ENCODE measurements at places on chromosomes 16 and 17. TPM values are rescaled to one million over a fixed set of nuclear protein-coding genes. Genes with fewer than 3 reads are reported as not detected.
A peak's percentile ranks its signal among the peaks of the same experiment; 100 is the strongest.

- no peak for DNase-seq
These were observed 827 bp upstream of the UBALD1 start for GRCh38 chr16:4615384-4616046.

DHRS13 gene
- 18.0 TPM for total RNA-seq

DNA sequence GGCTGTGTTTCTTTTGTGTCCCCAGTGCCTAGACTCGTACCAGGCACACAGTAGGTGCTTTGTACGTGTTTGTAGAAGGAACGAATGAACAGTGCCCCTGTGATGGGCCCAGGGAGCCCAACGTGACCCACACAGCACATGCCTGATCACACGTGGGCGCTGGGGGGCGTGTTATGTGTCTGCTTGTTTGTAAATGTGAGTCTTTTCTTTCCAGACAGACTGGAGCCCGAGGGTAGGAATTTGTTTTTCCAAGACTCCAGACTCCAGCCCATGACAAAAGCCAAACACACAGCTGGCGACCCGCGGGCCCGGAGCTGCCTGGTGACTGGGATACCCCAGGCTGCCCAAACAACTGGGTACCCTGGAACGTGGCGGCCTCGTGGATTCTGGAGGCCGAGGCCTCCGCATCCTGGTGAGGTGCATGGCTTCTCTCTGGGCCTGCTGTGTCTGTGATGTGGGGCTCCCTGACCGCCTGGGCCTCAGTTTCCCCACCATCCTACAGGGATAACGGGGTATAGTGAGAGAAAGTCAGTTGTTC is 14.9 kb upstream of the CBFA2T3 start:
- DNase-seq, result no peak

GRCh38 chr16:83013071-83013470 is 386.3 kb downstream of the CDH13 start:
- DNase-seq, result no peak

TBC1D3K gene
- total RNA-seq, result not detected

DNA sequence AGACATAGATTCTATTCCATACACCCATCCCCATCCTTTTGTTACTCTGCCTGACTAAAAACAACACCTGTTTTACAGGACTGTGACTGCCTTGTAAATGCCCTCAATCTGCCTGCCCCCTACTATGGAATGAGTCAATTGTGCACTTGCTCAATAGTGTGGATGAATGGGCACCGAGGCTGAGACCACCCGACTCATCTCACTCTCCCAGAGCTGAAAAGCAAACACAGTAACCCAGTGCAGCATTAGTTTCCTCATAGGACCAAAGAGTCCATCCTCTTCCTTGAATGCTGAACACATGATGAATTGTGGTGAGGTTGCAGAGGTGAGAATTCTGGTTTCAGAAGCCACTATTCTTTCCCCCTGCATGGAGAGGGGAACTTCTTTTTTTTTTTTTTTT is 233.7 kb downstream of the ZFHX3 start:
- no peak for DNase-seq

GRCh38 chr17:76054112-76054476 is 18.2 kb downstream of the SRP68 start:
- peak; percentile 15 for DNase-seq

- no peak for DNase-seq
These were observed 901 bp upstream of the HEATR6 start for GRCh38 chr17:60079401-60080243.

MEFV gene
- not detected for total RNA-seq

GRCh38 chr17:40326014-40326831 is 17.2 kb downstream of the RARA start:
- DNase-seq, result no peak

- no peak for DNase-seq
These were observed 17.5 kb upstream of the SCNN1B start for GRCh38 chr16:23284584-23284983.

IRF8 gene
- 0.17 TPM for total RNA-seq

PMP22 gene
- total RNA-seq, result 8.6 TPM

DNA sequence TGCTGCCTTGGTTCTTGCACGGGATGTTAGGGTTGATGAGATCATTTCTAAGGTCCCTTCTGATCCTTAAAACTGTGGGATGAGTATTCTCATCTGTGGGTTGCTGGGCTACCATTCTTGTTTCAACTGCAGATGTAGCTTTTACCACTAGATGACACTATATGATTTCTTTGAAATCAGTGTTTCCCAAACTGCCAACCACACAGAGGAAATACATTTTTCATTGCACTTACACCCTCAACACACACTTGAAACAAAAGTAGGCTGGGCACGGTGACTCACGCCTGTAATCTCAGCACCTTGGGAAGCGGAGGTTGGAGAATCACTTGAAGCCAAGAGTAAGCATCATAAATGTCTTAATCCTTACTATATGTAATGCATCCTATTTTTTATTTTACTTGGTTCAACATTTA is 15.3 kb downstream of the LCMT1 start:
- DNase-seq, result no peak

GRCh38 chr17:6064868-6065267 is 5.3 kb upstream of the WSCD1 start:
- no peak for DNase-seq

- no peak for DNase-seq
These were observed 126.9 kb downstream of the MRM1 start for GRCh38 chr17:36728030-36728991.

HBA2 gene
- total RNA-seq, result not detected

DNA sequence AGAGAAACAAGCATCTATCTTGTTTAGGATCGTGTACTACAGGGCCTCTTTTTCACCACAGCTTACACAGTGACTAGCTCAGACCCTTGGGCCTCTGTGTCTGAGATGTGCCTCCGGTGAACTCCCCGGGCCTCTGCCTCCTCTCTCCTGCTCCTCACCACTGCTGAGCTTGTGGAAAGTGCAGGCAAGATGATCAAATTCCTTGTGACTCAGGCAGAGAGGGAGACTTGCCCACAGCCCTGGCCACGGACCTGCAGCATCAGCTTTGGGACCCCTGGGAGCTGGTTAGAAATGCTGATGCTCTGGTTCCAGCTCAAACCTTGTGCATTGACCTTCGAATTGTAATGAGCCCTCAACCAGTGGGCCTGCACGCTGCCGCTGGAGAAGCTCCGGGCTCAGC is 79.8 kb downstream of the ZDHHC7 start:
- DNase-seq, result no peak

KLHL10 gene
- total RNA-seq, result not detected

GRCh38 chr17:6381526-6382465 is 53.1 kb downstream of the AIPL1 start:
- no peak for DNase-seq

- no peak for DNase-seq
These were observed 35.8 kb downstream of the AKAP1 start for GRCh38 chr17:57120814-57121213.

DNA sequence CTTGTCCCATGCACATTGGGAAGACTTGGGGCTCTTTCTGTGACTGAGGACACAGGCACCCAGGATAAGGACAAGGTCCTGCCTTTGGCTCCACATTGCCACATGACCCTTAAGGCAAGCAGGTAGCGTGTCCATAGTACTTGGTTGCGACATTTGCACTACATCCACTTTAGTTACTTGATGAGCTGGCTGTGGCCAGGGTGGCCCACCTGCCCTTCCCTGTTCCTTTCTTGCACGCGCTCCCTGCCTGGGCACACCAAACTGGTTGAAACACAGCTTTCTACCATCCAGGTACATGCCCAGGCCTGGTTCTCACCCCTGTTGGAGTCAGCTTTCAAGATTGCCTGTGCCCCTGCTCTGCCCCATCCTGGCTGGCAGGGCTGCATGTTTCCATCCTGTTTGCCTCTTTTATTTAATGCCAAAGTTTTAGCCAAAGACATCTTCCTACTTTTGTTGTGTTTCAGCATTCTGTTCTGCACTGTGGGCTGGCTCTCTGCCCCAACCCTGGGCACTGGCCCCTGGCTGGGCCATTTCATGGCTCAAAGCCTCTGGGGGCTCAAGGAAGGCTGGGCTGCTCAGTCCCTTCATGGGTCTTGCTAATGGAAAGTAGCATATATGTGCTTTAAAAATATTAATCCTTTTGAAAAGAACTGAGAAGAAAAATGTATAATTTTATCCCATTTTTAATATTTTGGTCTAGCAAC is 3.2 kb downstream of the B3GNT9 start:
- no peak for DNase-seq

- no peak for DNase-seq
These were observed 101.1 kb downstream of the SMG6 start for GRCh38 chr17:2202302-2202995.

DNA sequence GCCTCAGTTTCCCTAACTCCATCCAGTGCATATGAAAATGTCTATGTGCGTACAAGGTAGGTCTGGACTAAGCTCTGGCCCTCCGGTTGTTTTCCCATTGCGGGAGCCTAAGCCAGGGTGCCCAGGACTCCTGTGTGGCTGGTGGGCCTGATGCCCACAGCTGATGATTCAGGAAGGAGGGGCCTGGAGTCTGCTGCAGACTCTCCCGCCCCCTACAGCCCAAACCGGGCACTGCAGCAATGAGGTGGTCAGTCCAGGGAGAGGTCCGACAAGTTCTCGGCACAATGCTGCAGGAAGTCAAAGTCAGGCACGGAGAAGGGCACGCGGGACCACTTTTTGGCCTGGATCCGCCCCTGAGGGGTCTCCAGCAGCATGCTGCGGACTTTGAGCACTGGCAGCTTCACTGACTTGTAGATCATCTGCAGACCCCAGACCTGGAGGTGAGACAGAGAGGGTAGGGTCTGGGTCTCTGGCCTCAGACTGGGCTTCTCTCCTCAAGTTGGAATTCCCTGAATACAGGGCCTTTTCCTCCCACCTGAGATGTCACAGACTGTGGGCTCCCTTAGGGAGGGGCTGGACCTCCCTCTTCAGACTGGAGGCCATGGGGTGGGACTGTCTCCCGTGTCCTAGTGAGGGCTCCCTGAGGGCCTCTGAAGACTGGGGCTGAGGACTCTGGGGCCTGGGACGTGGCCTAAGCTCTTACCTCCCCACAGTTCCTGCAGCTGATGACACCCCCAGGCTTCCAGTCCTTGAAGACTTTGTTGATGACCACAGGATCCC is 3.4 kb upstream of the ZNF385C start:
- DNase-seq, result no peak

GRCh38 chr17:12605222-12605621 is 60.5 kb upstream of the MYOCD start:
- DNase-seq, result no peak

- no peak for DNase-seq
These were observed 6.8 kb downstream of the ZG16B start for GRCh38 chr16:2836646-2837508.

DNA sequence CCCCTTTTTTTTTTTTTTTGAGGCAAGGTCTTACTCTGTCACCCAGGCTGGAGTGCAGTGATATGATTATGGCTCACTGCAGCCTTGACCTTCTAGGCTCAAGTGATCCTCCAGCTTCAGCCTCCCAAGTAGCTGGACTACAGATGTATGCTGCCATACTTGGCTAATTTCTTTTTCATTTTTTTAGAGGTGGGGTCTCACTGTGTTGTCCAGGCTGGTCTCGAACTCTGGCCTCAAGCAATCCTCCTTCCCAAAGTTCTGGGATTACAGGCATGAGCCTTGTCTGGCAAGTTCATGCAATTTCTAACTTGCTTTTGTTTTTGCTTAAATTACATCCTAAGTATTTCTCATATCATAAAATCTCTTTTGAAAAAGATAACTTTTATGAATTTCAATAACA is 33.8 kb upstream of the NFAT5 start:
- DNase-seq, result no peak

DNA sequence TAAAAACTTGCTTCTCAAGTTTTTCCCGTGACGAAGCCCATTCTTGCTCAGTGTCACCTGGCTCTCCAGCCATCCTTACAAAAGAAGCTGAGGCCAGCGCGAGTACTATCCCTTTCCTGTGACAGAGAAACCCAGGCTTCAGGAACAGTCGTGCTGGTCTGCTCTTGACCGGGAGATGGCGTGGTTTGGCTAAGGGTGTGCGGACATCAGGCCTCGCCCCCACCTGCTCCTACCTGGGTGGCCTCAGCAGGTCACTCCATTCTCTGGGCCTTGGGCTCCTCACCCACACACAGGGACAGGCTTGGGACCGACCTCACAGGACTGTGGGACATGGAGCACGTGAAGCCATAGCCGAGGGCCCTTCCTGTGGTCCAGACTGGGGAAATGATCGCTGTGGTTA is 75.2 kb upstream of the CIBAR2 start:
- no peak for DNase-seq

GRCh38 chr17:21212826-21213637 is 929 bp downstream of the TMEM11 start:
- DNase-seq, result no peak

CHMP6 gene
- 35.7 TPM for total RNA-seq

- no peak for DNase-seq
These were observed 30.5 kb downstream of the CDH1 start for GRCh38 chr16:68767581-68767980.

ZMYND15 gene
- 1.5 TPM for total RNA-seq

GRCh38 chr16:17657045-17657444 is 186.3 kb upstream of the XYLT1 start:
- no peak for DNase-seq

KRTAP4-5 gene
- not detected for total RNA-seq

DNA sequence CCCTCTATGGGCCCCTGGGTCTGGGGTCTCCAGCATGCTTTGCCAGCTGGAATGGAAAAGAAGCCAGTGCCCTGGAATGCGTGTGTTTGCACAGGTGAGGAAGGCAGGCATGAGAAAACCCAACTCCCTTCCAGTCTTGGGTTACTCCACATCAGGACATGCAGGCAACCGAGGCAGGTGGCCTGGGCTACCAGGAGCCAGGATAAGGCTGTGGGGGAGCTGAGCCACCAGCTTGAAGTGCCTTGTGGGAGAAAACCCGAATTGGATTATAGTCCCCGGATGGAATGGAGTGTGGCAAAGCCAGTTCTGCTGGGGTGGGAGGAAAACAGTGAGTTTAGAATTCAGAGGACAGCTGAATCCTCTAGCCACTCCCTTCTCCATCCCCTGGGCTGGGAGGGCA is 7.2 kb downstream of the SRCIN1 start:
- DNase-seq, result peak; percentile 39

GRCh38 chr16:85627526-85628264 is 14.6 kb downstream of the GSE1 start:
- DNase-seq, result no peak

DNA sequence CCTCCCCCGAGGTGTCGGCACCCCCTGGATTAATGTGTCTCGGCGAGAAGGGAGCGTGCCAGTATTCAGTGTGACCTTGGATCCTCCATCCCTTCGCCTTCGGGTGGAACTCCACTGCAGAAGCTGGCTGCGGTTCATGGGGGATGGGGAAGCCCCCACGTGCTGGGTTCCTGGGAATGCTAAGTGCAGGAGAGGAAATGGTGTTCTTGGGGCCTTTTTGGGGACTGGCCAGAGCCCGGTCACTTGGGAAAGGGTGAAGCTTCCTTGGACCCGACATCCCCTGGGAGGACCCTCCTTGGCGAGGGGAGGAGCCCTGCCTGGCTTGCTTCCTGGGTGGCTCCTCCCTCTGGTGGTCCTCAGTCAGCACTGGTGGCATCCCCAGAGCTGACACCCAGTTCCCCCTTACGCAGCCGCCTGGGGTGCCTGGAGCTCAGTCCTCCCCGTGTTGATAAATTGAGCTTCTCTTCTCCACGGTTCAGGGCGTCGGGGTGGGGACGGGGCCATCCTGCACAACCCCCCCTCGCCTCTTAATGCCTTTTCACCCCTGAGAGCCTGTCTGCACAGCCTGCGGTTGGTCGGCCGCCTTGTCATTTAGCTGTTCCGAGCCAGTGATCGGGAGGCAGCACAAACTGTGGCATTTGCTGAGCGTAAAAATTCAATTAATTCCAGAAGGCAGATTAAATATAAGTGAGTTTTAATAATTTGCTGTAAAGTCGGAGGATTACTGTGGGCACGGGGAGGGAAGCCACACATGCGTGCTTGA is 30.7 kb upstream of the GSE1 start:
- DNase-seq, result no peak

PRR35 gene
- total RNA-seq, result not detected

DRC3 gene
- 0.06 TPM for total RNA-seq

Measured in epithelial cell of proximal tubule (primary cell).